ENCODE measurements at places on chromosomes 4 and X. TPM values are rescaled to one million over a fixed set of nuclear protein-coding genes. Genes with fewer than 3 reads are reported as not detected.

DNA sequence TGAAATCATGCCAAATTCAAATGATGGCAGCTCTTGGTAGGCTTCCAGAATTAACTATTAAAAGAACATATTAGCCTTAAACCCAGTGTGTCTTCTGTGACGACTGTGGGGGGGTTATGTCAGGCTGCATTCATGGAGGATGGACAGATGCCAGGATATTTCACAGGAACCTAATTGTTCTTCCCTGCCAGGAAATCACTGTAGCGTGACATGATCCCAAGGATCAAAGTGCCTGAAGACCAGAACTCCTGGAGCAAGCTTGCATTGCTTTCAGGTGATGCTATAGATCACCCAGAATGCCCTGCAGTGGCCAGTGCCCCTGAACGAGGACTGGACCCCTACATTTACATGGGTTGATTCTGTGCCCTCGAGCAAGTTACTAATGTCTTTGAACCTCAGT lies 1093.0 kb upstream of the TENM3 start:
- H3K4me1 ChIP-seq: no peaks in the 10 kb centered on the region
- no peak overlapping the region for H3K27ac ChIP-seq
- DNase-seq: no peak
- H3K27me3 ChIP-seq: no peaks in the 10 kb centered on the region
- no peaks in the 10 kb centered on the region for H3K36me3 ChIP-seq

GRCh38 chr4:160848901-160849760 lies 1314.7 kb downstream of the FSTL5 start:
- no peaks in the 10 kb centered on the region for H3K4me1 ChIP-seq
- H3K27ac ChIP-seq: no peak overlapping the region
- H3K4me3 ChIP-seq: no peak overlapping the region
- DNase-seq: no peak
- no peaks in the 10 kb centered on the region for H3K27me3 ChIP-seq

- peak; percentile 81 for DNase-seq
- peaks cover 15% of the 10 kb centered on the region for H3K4me1 ChIP-seq
- no peaks in the 10 kb centered on the region for H3K27me3 ChIP-seq
- no peak overlapping the region for H3K4me3 ChIP-seq
- no peaks in the 10 kb centered on the region for H3K36me3 ChIP-seq
Measured at GRCh38 chrX:20397587-20397986, 130.9 kb upstream of the RPS6KA3 start.

DNA sequence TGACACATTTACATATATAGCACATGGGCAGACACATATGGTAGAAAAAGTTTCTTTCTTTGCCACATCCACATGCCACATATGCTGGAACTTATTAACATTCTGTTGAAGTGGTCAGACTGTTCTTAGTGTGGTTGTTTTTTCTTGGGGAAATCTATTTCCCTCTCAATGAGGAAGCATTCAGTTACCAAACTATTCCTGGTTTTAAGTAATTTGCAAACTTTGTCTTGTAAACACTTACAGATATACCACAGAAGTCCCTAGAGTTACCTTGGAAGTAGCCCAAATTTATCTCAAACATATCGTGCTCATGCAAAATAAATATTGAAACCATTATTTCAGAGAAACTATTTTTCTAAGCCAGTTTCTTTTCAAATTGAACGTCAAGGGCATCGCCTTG lies 625.5 kb upstream of the INTU start:
- H3K27ac ChIP-seq: no peak overlapping the region
- H3K27me3 ChIP-seq: no peaks in the 10 kb centered on the region
- H3K4me3 ChIP-seq: no peak overlapping the region
- DNase-seq: no peak

CSAG2 gene
- polyA plus RNA-seq: not detected

DNA sequence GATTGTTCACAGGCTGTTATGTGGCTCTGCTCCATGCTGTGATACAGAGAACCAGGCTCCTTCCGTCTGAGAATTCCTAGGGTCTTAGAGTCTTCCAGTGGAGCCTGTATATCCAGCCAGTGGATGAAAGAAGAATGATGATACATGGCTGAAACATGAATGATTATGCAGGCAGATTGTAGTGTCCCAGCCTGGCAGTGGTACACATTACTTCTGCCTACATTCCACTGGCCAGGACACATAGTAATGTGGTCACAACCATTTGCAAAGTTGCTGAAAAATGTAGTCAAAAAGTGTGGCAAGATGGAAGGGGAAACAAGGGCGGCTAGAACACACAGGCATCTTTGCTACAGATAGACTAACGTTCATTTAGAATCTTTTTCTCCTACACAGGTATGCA lies 4.5 kb upstream of the GBA3 start:
- H3K27me3 ChIP-seq: no peaks in the 10 kb centered on the region
- no peaks in the 10 kb centered on the region for H3K36me3 ChIP-seq
- H3K4me1 ChIP-seq: peaks cover 8% of the 10 kb centered on the region
- DNase-seq: no peak

RUFY3 gene
- 70.1 TPM for polyA plus RNA-seq

DNA sequence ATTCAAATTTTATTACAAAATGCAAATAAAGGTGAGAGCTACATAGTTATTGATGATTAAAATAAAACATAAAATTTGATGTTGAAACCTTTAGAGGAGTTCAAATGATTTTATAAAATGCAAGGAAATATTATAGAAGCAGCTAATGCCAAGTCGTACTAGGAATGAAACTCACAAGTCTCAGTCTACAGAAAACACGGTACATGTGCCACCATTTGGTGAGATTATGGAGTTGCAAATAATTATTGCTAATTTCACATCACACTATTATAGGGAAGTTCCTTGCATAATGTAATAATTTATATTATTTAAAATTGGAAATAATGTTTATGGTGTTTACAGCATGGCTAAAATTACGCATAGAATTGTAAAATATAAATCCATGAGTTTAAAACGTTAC lies 1601.7 kb upstream of the TENM3 start:
- no peak overlapping the region for H3K4me3 ChIP-seq
- DNase-seq: no peak
- H3K36me3 ChIP-seq: no peaks in the 10 kb centered on the region
- no peaks in the 10 kb centered on the region for H3K4me1 ChIP-seq
- no peak overlapping the region for H3K27ac ChIP-seq

GRCh38 chrX:12767856-12768255 lies 23.4 kb upstream of the PRPS2 start:
- DNase-seq: no peak
- no peaks in the 10 kb centered on the region for H3K27me3 ChIP-seq
- H3K27ac ChIP-seq: no peak overlapping the region
- no peaks in the 10 kb centered on the region for H3K4me1 ChIP-seq
- H3K36me3 ChIP-seq: no peaks in the 10 kb centered on the region

NHS gene
- 6.6 TPM for polyA plus RNA-seq

DNA sequence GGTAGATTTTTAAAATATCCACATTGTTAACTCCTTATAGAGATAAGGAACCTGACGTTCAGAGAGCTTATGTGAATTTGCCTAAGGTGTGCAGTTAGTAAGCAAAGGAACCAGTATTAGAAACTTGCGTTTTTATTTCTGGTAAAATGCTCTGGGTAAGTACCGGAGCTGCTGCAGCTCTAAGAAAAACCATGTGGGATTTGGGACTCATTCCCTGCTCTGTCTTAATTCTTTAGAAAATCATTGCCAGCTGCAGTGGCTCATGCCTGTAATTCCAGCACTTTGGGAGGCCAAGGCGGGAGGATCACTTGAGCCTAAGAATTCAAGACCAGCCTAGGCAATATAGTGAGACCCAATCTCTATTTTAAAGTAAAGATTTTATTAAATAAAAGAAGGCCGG lies 5.8 kb downstream of the CCKAR start:
- peaks cover 8% of the 10 kb centered on the region for H3K27me3 ChIP-seq
- no peaks in the 10 kb centered on the region for H3K4me1 ChIP-seq
- DNase-seq: no peak
- H3K4me3 ChIP-seq: no peak overlapping the region
- H3K36me3 ChIP-seq: no peaks in the 10 kb centered on the region
- no peak overlapping the region for H3K27ac ChIP-seq

RIBC1 gene
- polyA plus RNA-seq: 1.7 TPM

DNA sequence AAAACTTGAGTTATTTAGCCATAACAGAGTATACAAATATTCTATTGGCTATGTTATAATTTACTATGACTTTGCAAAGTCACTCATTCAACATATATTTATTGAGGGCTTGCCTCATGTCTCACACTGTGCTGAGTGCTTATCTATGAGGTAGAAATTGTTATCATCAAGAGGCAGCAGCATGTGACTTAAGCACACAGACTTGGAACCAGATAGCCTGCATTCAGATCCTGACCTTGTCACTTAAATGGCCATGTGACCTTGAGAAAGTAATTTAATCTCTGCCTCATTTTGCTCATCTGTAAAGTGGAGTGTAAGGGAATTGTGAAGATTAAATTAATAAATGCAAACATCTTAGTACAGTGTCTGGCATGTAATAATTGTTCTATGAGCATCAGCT lies 10.1 kb upstream of the EXOSC9 start:
- no peak overlapping the region for H3K4me3 ChIP-seq
- H3K4me1 ChIP-seq: no peaks in the 10 kb centered on the region
- DNase-seq: peak; percentile 49
- no peak overlapping the region for H3K27ac ChIP-seq
- no peaks in the 10 kb centered on the region for H3K36me3 ChIP-seq

- no peaks in the 10 kb centered on the region for H3K27me3 ChIP-seq
- no peaks in the 10 kb centered on the region for H3K4me1 ChIP-seq
- no peaks in the 10 kb centered on the region for H3K36me3 ChIP-seq
- H3K27ac ChIP-seq: no peak overlapping the region
Measured at GRCh38 chr4:146453181-146453807, 68.4 kb downstream of the SLC10A7 start.

- no peaks in the 10 kb centered on the region for H3K36me3 ChIP-seq
Measured at GRCh38 chrX:154718616-154719015, 32.3 kb downstream of the GAB3 start.

DNA sequence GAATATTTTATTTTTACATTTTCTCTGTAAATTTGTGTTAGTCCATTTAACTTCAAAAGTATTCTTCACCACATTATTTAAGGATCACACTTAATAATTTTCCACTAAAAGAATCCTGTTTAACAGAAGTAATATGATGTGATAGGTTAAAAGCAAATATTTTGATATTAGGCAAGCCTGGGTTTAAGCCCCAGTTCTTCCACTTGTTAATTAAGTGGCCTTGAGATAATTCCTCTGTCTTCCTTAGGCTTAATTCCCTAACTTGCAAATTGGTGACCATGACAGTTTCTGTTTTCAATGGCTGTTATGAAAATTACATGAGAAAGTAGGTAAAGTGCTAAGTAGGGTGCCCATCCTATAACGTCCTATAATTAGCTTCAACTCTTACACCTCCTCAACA lies 129.9 kb upstream of the ATOH1 start:
- H3K4me3 ChIP-seq: no peak overlapping the region
- no peak overlapping the region for H3K27ac ChIP-seq
- H3K27me3 ChIP-seq: no peaks in the 10 kb centered on the region
- no peak for DNase-seq
- H3K36me3 ChIP-seq: no peaks in the 10 kb centered on the region
- H3K4me1 ChIP-seq: no peaks in the 10 kb centered on the region

Data from large intestine (tissue), 12 donors.